ENCODE measurements at places on chromosomes 1 and 21. TPM values are rescaled to one million over a fixed set of nuclear protein-coding genes. Genes with fewer than 3 reads are reported as not detected.

The MCOLN2 gene
- 1.7 TPM for total RNA-seq

The HMGCS2 gene
- not detected for total RNA-seq

The FAM131C gene
- total RNA-seq = 20.2 TPM

The GREM2 gene
- 0.08 TPM for total RNA-seq

The EDEM3 gene
- 8.4 TPM for total RNA-seq

The SLC6A9 gene
- 9.0 TPM for total RNA-seq

The CFHR5 gene
- total RNA-seq = not detected

The RNU1-1 gene
- not detected for total RNA-seq

The GBP5 gene
- not detected for total RNA-seq

The OR2T27 gene
- total RNA-seq = not detected

The LGALS8 gene
- total RNA-seq = 31.7 TPM

The LRRC53 gene
- total RNA-seq = not detected

The CFAP107 gene
- total RNA-seq = not detected

The LCE6A gene
- not detected for total RNA-seq

The NUF2 gene
- total RNA-seq = 22.4 TPM

The SPRR2A gene
- total RNA-seq = not detected

The USH2A gene
- total RNA-seq = not detected

The WNT9A gene
- 6.0 TPM for total RNA-seq

The ETNK2 gene
- 8.1 TPM for total RNA-seq

The CLCA1 gene
- total RNA-seq = not detected

The PROX1 gene
- total RNA-seq = 0.18 TPM

The SPATA17 gene
- total RNA-seq = 2.0 TPM

The SAMD13 gene
- 1.1 TPM for total RNA-seq

The ANKRD13C gene
- total RNA-seq = 8.1 TPM

The RBM8A gene
- 213 TPM for total RNA-seq

The LAD1 gene
- total RNA-seq = 1.1 TPM

Data from A549 treated with ZK216348 at 1 μM for 4 hours (cell line).